ENCODE measurements at places on chromosomes 5 and 9.

GRCh38 chr9:105964156-105964555 is 269.8 kb downstream of the TMEM38B start:
- DNase-seq = no peak

DNA sequence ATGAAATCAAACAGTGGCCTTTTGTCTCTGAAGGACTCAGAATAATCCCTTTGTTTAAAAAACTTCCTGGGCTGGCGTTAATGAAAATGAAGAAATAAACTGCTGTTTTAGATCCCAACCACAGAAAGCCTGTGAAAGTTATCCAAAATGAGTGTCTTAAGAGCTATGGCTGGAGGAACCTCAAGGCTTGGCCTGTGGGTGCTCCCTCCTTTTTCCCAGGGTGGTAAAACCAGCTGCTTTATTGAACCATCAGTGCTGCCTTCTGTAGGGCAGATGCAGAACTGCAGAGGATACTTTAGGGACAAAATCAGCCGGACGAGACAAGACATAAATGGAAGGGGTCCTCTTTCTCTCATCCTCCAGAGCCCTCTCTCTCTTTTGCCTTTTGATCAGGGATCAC is 100.9 kb downstream of the SMARCA2 start:
- DNase-seq = no peak

DNA sequence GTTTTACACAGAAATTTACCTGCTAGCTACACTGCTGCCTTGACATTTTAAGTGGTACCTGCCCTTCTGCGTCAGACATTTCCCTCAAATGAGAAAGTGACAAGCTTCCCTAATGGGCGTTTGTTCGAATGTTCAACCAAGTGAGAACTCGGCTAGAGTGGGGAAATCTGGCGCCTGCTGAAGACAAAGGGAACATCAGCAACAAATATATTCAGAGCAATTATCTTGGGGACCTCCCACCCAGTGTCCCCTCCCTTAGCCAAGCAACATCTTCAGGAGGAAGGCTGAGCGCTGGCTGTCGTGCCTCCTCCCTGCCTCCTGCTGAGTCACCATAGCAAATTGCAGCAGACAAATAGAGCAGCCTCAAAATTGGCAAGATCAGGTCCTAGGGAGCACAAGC is 57.1 kb downstream of the MFAP3 start:
- no peak for DNase-seq

DNA sequence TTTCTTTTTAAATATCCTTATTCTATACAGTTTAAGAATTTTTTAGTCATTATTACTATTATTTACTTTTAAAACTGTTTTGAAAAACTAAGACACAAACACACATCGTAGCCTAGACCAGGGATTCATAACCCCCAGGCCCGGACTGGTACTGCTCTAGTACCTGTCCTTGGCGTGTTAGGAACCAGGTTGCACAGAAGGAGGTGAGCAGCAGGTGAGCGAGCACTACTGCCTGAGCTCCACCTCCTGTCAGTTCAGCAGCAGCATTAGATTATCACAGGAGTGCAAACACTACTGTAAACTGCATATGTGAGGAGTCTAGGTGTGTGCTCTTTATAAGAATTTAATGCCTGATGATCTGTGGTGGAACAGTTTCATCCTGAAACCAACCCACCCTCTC is 357.0 kb downstream of the PTPRD start:
- no peak for DNase-seq

DNA sequence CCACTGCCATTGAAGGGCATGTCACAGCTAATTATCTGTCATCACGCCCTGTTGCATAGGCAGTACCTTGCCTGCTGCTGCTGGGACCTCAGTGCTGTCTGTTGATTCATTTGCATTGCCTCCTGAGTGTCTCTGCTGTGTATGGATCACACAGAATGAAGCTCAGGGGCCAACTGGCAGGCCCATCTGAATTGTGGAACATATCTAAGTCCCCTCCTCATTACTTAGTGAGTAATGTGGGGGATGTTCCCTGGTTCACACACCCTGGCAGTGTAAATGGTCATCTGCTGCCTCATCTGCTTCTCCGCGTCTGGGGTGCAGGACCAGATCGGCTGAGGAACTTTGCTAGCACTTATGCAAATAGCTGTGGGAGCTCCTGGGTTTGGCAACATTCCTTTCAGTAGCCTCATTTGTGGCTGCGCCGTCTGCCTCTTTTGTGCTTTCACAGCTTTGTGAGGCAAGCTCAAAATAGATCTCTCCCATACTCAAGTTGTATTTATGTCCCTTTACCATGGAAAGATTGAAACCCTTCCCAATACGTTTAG is 25.4 kb downstream of the TYRP1 start:
- no peak for DNase-seq

GRCh38 chr5:16467363-16468219 is 2.0 kb upstream of the ZNF622 start:
- DNase-seq = no peak

DNA sequence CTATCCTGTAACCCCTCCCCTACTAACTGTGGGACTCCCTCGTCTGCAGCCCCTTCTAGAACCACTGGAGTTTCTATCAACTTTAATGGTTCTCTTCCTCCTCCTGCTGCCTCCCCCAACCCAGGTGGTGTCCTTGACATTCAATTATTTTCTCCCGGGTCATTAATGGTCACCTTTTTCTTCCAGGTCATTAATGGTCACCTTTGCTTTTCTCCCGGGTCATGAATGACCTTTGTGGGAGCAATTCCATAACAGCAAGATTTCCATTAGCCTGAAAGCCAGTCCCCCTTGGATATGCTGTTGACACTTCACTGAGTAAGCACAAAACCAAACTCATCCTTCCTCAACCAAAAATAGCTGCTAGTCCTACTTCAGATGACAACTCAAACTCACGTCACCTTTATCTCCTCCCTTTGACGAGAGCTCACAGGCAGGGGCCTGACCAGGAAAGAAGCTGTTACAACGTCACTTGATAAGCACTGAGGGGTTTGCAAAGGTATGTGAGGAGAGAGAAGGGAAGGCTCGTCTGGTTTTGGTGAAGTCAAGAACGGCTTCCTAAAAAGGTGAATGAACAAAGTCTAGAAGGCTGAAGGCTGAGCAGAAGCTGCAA is 10.9 kb downstream of the CCDC127 start:
- DNase-seq = no peak

- no peak for DNase-seq
These were observed 24.2 kb downstream of the C9orf50 start for GRCh38 chr9:129596541-129597331.

- no peak for DNase-seq
These were observed 166.1 kb downstream of the MACROH2A1 start for GRCh38 chr5:135232958-135233357.

- no peak for DNase-seq
These were observed 18.5 kb downstream of the NPR3 start for GRCh38 chr5:32729651-32730050.

DNA sequence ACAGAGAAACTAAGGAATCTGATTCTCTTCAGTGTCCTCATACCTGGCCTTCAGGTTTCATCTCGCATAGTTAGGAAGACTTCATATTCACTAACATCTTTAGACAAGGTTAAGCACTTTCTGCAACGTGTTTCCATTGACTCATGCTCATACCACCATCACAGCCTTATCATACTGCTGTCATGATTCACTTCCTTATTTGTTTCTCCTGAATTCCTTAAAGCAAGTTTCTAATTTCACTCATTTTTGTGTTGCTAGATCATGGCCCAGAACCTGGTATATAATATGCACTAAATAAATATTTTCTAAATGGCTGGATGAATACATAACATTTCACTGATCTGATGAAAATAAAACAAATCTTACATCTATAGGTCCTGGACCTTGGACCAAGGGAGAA is 472.9 kb downstream of the PRELID2 start:
- DNase-seq = no peak

DNA sequence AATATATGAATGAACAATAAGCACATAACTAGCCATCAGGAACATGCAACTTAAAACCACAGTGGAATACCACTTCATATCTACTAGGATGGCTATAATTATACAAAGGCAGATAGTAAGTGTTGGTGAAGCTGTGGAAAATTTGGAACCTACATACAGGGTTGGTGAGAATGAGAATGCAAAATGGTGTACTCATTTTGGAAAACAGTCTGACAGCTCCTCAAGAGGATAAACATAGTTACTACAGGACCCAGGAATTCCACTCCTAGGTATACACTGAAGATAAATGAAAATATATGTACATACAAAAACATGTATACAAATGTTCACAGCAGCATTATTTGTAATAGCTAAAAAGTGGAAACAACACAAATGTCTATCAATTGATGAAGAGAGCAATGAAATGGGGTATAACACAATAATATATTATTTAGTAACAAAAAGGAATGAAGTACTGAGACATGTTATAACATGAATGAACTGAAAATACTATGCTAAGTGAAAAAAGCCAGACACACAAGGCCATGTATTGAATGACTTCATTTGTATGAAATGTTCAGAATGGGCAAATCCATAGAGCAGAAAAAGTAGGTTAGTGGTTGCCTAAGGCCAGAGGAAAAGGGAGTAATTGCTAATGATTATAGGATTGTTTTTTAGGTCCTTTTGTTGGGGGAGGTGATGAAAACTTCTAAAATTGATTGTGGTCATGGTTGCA is 31.2 kb upstream of the CDK5RAP2 start:
- DNase-seq = no peak

DNA sequence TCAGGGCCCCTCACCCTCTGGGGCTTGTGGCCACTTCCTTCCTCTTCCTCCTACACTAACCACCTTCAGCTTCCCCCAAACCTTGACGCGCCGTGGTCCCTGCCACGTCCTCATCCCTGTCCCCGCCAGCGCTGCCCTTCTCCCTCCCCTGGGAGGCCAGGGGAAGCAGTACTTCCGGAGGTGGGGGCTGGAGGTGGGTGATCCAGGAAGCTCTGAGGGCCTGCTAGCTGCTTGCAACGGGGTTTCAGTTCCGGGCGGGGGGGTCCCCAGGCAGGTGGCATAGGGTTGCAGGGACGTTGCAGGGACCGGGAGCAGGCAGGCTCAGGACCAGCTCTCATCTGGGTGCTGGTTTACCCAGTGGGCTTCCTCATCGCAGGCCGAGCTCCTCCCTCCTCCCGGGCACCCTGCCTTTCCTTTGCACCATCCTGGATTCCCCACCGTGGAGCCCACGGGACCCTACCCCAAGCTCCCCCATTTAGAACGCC is 70.0 kb downstream of the RXRA start:
- no peak for DNase-seq

GRCh38 chr5:138930371-138931097 is 55.4 kb upstream of the LRRTM2 start:
- DNase-seq = no peak

GRCh38 chr9:121349009-121349408 is 21.0 kb downstream of the STOM start:
- DNase-seq = no peak

DNA sequence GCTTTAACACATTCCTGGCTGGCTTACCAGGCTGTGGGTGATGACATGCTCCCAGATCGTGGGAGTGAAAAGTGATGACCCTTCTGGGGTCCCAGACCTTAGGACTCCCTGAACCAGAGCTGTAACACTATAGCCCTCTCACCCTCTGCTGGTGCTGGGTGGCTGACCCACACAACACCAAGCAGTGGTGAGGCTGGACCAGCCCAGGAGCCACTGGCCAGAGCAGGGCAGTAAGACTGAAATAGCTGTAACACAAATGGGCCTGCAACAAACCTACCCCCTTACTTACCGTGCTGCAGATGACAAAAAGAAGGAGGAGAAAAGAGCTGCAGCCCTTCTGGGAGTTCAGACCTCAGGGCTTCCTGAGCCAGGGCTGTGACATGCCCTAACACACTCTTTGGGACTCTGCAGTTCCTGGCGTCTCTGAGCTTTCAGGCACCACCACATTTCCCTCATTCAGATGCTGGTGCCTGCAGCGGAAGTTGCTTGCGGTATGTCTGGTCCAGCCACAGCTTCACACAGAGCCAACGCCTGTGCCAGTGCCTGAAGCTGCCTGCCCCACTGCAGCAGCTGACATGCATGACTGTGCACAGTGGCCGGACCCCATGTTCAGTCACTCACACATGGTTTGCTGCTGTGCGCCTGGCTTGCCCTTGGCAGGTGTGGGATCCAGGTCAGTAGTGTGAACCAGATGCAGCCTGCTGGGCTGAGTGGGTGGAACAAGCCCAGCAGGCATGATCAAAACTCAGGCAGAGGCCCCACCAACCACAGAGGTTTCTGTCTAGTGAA is 1247.4 kb downstream of the EFNA5 start:
- no peak for DNase-seq

GRCh38 chr9:131252120-131252519 is 24.2 kb downstream of the FAM78A start:
- no peak for DNase-seq

- DNase-seq = no peak
These were observed 50.1 kb upstream of the GLRX start for GRCh38 chr5:95872346-95873268.

DNA sequence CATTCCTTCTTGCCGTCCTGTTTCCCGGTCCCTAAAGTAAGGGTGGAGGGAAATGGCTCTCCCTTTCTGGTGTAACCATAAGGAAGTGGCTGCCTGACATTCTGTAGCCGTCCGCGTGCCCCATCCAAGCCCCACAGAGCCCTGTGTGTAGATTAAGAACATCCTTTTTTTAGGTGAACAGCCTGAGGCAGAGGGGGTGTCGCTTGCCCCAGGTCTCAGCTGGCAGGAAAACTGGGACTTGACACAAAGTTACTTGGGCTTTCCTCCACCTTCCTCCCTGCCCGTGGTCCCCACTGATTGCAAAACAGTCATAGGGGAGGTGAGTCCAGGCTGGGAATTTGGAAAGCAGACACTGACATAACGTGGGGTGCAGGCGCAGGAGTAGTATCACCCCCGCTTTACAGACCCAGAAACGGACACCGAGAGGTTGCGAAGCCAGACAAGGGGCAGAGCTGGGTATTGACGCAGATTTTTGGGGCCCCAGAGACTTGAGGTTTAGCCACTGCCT is 22.8 kb downstream of the C9orf50 start:
- no peak for DNase-seq

GRCh38 chr5:17339841-17340240 is 122.4 kb downstream of the BASP1 start:
- no peak for DNase-seq

DNA sequence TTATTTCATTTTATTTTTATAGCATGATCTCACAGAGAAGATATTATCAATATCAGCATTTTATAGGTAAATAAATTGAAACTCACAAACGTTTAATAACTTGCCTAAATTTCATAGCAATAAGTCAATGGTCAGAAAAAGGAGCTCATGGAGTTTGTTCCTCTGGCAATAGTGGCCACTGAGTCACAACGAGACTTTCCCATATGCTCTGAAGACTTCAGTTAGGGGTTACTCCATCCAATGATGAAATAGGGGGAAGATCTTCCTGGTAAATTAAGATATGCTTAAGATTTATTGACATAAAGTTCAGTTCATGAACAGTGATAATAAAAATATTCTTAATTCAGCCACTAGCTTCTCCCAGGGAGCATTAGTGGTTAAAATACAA is 43.5 kb upstream of the HTR4 start:
- DNase-seq = no peak

DNA sequence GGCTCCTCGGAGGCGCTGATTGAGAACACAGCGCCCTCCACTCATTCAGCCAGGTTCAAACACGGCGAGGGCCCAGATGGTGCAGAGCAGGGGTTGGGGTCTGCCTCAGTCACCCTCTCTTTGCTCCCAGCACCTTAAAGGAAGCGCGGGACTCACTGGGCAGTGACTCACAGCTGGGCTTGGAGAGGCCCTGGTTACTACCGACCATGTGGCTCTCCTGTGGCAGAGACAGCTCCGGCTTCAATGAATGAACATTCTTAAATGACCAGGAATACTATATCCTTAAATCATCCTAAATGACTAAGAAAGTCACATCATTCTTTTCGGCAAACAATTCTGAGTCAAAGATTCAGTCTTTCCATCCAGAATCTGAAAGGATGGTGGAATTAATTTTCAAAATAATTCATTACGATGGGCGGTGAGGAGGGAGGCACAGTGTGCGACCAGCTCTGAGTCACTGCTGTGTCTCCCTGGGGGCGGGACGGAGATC is 1.6 kb upstream of the INPP5E start:
- no peak for DNase-seq
